ENCODE measurements at places on chromosomes 3 and 15.
A peak's percentile ranks its signal among the peaks of the same experiment; 100 is the strongest.

- no peak for DNase-seq
These were observed 94.8 kb downstream of the CD200R1L start for GRCh38 chr3:112751564-112752512.

GRCh38 chr15:82647835-82648256 lies 683 bp upstream of the CPEB1 start:
- DNase-seq = no peak

DNA sequence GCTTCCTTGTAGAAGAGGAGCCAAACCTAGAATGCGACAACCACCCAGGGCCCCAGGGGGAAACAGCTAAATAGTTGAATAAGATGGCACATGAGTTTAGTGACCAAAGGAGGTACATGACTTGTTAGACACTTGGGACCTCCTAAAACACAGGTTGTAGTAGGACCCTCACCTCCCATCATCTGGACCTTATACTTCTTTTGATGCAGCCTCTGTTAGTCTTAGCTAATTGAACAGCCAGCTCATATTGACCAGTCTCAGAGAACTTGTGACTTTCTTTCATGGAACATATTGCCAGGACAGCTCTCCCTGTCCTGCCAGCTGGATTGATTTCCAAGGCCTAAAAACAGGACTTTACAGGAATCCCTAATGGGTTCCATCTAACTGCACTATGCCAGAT lies 45.0 kb downstream of the SPSB4 start:
- DNase-seq = no peak

DNA sequence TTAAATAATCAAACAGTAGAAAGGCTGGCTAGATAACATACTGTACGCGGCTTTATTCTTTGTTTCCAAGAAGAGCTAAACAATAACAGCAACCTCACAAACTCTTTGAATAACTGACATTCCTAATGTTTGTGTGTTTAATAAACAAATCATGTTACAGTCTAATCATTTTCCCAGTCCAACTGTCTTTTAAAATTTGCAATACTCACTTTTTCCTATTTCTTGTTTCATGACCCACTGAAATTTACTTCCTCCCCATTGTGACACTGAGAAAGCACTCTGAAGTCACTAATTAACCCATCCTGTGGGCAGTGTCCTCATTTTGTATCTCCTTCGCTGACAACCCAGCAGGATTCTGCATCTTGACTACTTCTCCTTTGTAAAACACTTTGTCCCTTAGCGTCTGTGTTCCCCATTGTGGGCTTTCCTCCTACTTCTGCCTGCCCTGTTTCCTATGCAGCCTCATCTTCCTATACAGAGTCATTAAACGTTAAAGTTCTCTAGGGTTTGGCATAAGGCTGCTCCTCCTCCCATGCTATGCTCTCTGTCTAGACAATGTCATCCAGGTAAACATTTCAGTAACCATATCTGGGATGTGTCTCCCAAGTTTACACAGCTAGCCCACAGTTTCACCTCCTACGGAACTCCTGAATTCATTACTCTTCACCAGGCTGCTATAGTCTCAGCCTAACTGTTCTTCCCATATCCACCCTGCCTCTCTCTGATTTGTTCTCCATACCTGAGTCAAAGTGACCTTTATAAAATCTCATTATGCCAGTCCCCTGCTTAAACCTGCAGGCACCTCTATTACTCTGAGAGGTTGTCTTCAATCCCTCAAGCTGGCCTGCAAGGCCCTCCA lies 148.9 kb downstream of the GREM1 start:
- no peak for DNase-seq

DNA sequence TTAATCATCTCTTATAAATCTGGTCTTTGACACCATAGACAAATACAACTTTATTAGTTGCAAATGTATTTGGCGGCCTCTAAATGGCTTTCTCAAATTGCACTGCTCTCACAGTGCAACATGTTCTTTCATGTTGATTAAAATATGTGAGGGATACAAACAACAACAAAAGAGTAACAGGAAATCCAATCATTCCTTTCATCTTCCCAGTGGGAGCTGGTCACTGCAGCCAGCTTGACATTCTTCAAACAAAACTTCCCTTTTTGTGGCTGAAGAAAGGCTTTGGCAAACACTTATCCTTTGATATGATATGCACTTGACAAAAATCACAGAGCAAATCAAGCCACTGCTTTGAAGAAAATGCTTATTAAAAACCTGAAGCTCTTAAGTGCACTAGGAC lies 973.6 kb downstream of the EPHA3 start:
- DNase-seq = no peak

- DNase-seq = no peak
These were observed 210.7 kb downstream of the TLE3 start for GRCh38 chr15:69887009-69887408.

- DNase-seq = peak; percentile 4
These were observed 25.4 kb upstream of the SLC25A26 start for GRCh38 chr3:66195347-66195783.

DNA sequence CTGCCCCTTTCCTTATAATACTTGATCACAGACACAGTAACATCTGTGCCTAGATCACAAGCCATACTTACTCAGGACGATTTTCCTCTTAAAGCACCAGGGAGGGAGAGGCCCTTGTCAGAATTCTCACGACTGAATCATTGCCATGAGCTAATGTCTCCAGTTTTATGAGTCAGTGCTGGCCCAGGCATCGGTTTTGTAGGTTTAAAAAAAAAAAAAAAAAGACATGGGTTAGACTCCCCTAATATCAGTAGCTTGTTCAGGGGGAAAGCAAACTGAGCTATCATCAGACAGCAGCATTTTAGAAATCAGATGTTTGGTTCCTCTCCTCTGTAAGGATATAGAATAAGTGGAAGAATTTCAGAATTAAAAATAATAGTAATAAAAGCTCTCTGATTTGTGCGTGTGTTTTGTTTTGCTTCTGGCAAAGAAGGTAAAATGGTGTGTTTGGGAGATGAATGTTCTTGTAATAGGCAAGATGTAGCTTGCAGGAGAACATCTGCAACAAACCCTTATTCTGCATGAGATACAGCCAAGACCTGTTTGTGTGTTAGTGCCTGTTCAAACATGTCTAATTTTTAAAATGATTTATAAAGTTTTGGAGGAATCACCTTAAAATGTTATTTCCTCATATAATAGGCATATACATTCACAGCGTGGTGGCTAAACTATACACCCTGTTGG lies 193.6 kb downstream of the TP63 start:
- DNase-seq = peak; percentile 77
